ENCODE measurements at places on chromosomes 7 and 10. TPM values are rescaled to one million over a fixed set of nuclear protein-coding genes. Genes with fewer than 3 reads are reported as not detected.

Gene AKR1D1
- not detected for total RNA-seq

Gene SERPINE1
- 0.36 TPM for total RNA-seq

Gene PKD2L1
- not detected for total RNA-seq

Gene CACNB2
- total RNA-seq: 0.13 TPM

Gene NRG3
- 0.10 TPM for total RNA-seq

Gene PAOX
- total RNA-seq: 7.5 TPM

Gene TMEM213
- not detected for total RNA-seq

Gene CDHR1
- total RNA-seq: 0.66 TPM

Gene SOSTDC1
- total RNA-seq: not detected

Gene TECTB
- total RNA-seq: not detected

Gene PPP1R17
- total RNA-seq: not detected

Gene MYO1G
- total RNA-seq: 252 TPM

Gene GDF10
- total RNA-seq: 0.27 TPM

Gene KCNH2
- 0.49 TPM for total RNA-seq

Gene HMX2
- not detected for total RNA-seq

Gene AKR1E2
- total RNA-seq: 6.6 TPM

Gene CYP26A1
- total RNA-seq: not detected

Gene SAMD8
- total RNA-seq: 16.2 TPM

Gene OR6B1
- total RNA-seq: not detected

Gene MOSPD3
- total RNA-seq: 10.3 TPM

Gene GSTK1
- 134 TPM for total RNA-seq

Gene CADPS2
- not detected for total RNA-seq

Gene PAPOLB
- not detected for total RNA-seq

Gene PDAP1
- 162 TPM for total RNA-seq

Gene MTURN
- 4.3 TPM for total RNA-seq

Gene AGR2
- not detected for total RNA-seq

Gene DNAJC30
- total RNA-seq: 11.6 TPM

Gene TRIM73
- total RNA-seq: 5.7 TPM

Gene UCN3
- not detected for total RNA-seq

Gene MRC1
- total RNA-seq: not detected

Gene AKR1C2
- not detected for total RNA-seq

Gene NCF1
- total RNA-seq: 0.39 TPM

Gene AQP1
- 0.13 TPM for total RNA-seq

Gene CNPY1
- not detected for total RNA-seq

Gene ZNF680
- total RNA-seq: 8.5 TPM

Gene LRIT1
- not detected for total RNA-seq

Gene CCDC136
- 11.1 TPM for total RNA-seq

Gene ANK3
- 27.9 TPM for total RNA-seq

Gene SPDYE11
- total RNA-seq: not detected

Measured in activated T-helper 1 cell treated with anti-CD3 and anti-CD28 coated beads, Interleukin-12 subunit alpha, Interleukin-12 subunit beta, Interleukin-2, Interleukin-4 antibody, amounts not matched to agents 30 ng/mL and 10 ng/mL and 1 ng/mL, durations not matched to agents 14 hours and 24 hours and 36 hours (primary cell).